Ovary (tissue), 10 donors: ENCODE measurements at places on chromosomes 7 and 10. TPM values are rescaled to one million over a fixed set of nuclear protein-coding genes. Genes with fewer than 3 reads are reported as not detected.

GRCh38 chr10:127418536-127419168 is 130.5 kb upstream of the NPS start:
- no peaks in the 10 kb centered on the region for H3K27me3 ChIP-seq
- peak; percentile 87 for DNase-seq
- H3K4me1 ChIP-seq = peaks cover 35% of the 10 kb centered on the region
- H3K27ac ChIP-seq = no peak overlapping the region
- no peaks in the 10 kb centered on the region for H3K36me3 ChIP-seq
- H3K4me3 ChIP-seq = no peak overlapping the region

DNA sequence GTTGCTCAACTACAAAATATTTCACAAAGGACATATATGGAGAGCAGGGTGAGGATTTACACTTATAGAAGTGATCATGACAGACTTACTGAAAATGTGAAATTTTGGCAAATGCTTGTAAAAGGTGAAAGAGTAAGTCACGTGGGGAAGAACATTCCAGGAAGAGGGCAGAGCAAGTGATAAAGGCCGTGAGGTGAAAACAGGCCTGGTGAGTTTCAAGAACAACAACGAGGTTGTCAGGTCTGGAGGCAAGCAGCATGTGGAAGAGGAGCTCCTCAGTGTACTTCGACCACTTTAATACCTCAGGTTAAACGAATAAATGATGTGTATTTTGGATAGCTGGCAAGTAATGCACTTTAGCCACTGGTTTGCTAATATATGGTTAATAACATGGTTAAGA is 706.7 kb downstream of the PCDH15 start:
- H3K4me1 ChIP-seq = no peaks in the 10 kb centered on the region
- H3K4me3 ChIP-seq = no peak overlapping the region
- no peaks in the 10 kb centered on the region for H3K36me3 ChIP-seq
- H3K27me3 ChIP-seq = no peaks in the 10 kb centered on the region
- H3K27ac ChIP-seq = no peak overlapping the region
- DNase-seq = no peak

RBM48 gene
- total RNA-seq = 12.5 TPM

DNA sequence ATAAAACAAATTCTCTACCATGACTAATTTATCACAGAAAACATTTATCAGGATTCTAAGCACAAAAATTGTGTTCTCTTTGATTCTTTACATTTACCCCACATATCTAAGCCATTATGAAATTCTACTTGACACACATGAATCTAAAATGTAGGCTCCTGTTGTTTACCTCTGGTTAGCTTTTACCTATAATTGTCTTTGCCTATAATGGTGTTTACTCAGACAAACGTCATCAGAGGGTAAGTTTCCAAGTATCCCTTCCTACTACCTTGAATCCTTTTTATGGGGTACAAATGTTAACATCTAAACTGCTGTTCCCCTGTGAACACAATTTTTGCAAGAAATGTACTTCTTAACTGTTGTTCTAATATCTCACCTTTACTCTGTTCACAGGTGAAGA is 63.5 kb downstream of the MINDY3 start:
- no peak overlapping the region for H3K4me3 ChIP-seq
- H3K4me1 ChIP-seq = no peaks in the 10 kb centered on the region
- H3K27ac ChIP-seq = no peak overlapping the region
- no peak for DNase-seq

DNA sequence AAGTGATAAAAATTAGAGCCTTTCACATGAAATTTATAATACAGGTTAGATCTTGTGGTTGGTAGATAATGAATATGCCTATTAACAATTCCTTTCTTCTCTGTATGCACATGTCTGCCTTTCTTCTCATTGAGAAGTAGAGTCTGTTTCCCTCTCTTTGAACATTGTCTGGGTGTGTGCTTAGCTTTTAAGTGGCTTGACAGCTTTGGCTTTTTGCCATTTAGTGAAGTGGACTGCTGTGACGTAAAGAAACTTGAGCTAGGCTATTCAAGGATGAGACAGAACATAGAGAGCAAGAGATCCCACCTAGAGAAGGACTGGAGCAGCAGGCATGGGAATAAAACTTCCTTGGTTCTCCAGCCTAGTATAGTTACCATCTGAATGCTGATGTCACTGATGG is 996.7 kb upstream of the CELF2 start:
- no peak overlapping the region for H3K4me3 ChIP-seq
- no peak overlapping the region for H3K27ac ChIP-seq
- DNase-seq = no peak
- H3K36me3 ChIP-seq = no peaks in the 10 kb centered on the region
- no peaks in the 10 kb centered on the region for H3K4me1 ChIP-seq

GRCh38 chr7:143322760-143323633 is 7.1 kb downstream of the CLCN1 start:
- no peak overlapping the region for H3K27ac ChIP-seq
- DNase-seq = no peak
- no peaks in the 10 kb centered on the region for H3K36me3 ChIP-seq
- H3K4me3 ChIP-seq = no peak overlapping the region
- H3K27me3 ChIP-seq = no peaks in the 10 kb centered on the region

- H3K4me1 ChIP-seq = no peaks in the 10 kb centered on the region
- no peak overlapping the region for H3K27ac ChIP-seq
- no peaks in the 10 kb centered on the region for H3K27me3 ChIP-seq
- H3K4me3 ChIP-seq = no peak overlapping the region
- no peaks in the 10 kb centered on the region for H3K36me3 ChIP-seq
Observed at GRCh38 chr7:4607311-4607729, 74.8 kb upstream of the FOXK1 start.

GBX1 gene
- not detected for total RNA-seq

STEAP4 gene
- 1.4 TPM for total RNA-seq

EPHA1 gene
- 0.40 TPM for total RNA-seq

DOCK1 gene
- 51.1 TPM for total RNA-seq

DNA sequence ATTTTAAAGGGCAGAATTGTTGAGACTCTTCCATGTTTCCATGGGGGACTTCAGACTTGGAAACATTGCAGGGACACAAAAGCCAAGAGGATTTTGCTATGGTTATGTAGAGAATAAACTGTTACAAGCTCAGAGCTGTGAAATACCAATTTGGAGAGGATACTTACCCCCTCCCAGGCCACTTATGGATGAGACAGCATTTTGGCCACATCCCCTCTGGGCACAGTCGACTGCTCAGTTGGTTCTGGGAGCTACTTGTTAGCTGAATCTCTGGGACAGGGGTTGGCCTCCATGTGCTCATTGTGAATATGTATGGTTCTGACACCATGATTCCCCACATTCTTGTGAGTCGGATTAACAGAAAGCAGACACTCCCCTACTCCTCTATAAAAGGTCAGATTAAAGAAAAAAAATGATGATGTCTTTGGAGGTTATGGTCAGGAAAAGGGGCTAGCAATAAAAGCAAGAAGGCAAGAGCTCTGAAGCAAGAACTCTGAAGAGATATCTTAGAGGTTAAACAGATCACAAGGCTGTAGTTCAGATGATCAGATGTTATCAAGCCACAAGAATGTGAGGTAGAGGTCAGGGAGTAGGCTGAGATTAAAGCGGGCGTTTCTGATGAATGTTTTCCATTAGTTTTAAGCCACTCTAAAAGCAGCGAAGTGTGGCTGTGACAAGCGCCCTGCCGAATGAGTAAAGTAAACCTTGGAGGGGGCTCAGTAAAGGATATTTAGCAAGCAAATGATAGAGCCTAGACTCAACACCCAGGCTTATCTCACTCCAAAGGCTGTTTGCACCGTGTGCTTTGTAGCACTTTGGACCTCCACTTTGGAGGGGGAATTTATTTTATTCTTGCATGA is 17.2 kb downstream of the STAMBPL1 start:
- H3K27me3 ChIP-seq = no peaks in the 10 kb centered on the region
- H3K4me3 ChIP-seq = no peak overlapping the region
- H3K4me1 ChIP-seq = peaks cover 12% of the 10 kb centered on the region

DNA sequence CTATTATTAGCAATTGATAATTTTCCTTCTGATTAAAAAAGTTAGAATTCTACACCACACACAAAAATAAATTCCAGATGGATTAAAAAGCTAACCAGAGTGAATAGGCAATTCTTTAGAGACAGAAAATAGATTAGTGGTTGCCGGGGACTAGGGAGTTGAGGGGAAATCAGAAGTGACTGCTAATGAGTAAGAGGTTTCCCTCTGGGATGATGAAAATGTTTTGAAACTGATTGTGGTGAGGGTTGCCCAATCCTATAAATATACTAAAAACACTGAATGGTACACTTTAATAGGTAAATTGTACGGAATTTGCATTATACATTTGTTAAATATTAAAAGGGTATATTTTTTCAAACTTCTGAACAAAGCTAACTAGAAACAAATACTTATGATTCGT is 214.9 kb downstream of the GPAM start:
- H3K4me1 ChIP-seq = no peaks in the 10 kb centered on the region
- no peak for DNase-seq
- no peak overlapping the region for H3K27ac ChIP-seq
- no peak overlapping the region for H3K4me3 ChIP-seq

GRCh38 chr7:156975620-156976019 is 26.1 kb downstream of the NOM1 start:
- H3K36me3 ChIP-seq = no peaks in the 10 kb centered on the region
- no peaks in the 10 kb centered on the region for H3K4me1 ChIP-seq
- DNase-seq = no peak
- no peaks in the 10 kb centered on the region for H3K27me3 ChIP-seq
- H3K4me3 ChIP-seq = no peak overlapping the region

- no peak for DNase-seq
- no peak overlapping the region for H3K4me3 ChIP-seq
- H3K27ac ChIP-seq = no peak overlapping the region
- H3K4me1 ChIP-seq = no peaks in the 10 kb centered on the region
- no peaks in the 10 kb centered on the region for H3K36me3 ChIP-seq
- H3K27me3 ChIP-seq = no peaks in the 10 kb centered on the region
Observed at GRCh38 chr10:82409671-82410070, 534.7 kb downstream of the NRG3 start.
